ENCODE measurements at places on chromosomes 7 and 10.

DNA sequence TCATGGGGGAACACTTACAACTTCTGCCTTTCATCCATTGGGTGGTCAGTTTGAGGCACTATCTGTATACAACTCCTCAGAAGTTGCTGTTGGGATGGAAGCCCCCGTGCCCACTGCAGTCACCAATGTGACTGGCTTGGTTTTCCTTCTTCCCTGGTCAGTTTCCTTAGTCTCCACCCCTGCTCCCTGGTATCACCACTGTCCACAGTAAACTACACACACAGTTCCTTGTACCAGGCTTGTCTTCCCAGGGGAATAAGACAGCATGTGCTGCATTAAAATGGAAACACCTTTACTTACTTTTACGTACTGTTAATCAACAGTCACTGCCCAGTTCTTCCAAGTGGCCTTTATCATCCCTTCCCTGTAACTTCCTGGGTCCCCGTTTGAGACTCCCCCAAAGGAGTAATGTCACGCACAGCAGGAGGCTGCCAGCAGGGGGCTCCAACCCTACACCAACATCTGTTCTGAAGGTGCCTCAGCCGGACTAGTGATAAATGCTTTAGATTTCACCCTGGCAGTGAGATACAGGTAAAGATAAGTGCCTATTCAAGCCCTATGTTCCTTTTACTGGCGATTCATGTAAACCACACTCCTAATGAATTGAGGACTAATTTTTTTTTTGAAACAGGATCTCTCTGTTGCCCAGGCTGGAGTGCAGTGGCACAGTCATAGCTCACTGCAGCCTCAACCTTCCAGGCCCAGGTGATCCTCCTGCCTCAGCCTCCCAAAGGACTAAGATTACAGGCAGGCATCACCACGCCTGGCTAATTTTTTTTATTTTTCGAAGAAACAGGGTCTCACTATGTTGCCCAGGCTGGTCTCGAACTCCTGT, 45.3 kb upstream of the PIK3AP1 start:
- no peak overlapping the region for H3K27ac ChIP-seq
- peak; percentile 69 for DNase-seq

- H3K36me3 ChIP-seq: peaks cover 13% of the 10 kb centered on the region
- H3K27ac ChIP-seq: no peak overlapping the region
- H3K4me3 ChIP-seq: no peak overlapping the region
- DNase-seq: no peak
- H3K27me3 ChIP-seq: no peaks in the 10 kb centered on the region
These were observed 7.6 kb downstream of the PRXL2A start for GRCh38 chr10:80415734-80416478.

- no peak overlapping the region for H3K27ac ChIP-seq
- no peaks in the 10 kb centered on the region for H3K4me1 ChIP-seq
- no peaks in the 10 kb centered on the region for H3K27me3 ChIP-seq
- peaks cover 4% of the 10 kb centered on the region for H3K36me3 ChIP-seq
- H3K4me3 ChIP-seq: no peak overlapping the region
These were observed 37.8 kb downstream of the RSU1 start for GRCh38 chr10:16779384-16779915.

- no peaks in the 10 kb centered on the region for H3K36me3 ChIP-seq
- no peaks in the 10 kb centered on the region for H3K27me3 ChIP-seq
- no peak overlapping the region for H3K27ac ChIP-seq
These were observed 58.7 kb downstream of the C10orf120 start for GRCh38 chr10:122640921-122641320.

DNA sequence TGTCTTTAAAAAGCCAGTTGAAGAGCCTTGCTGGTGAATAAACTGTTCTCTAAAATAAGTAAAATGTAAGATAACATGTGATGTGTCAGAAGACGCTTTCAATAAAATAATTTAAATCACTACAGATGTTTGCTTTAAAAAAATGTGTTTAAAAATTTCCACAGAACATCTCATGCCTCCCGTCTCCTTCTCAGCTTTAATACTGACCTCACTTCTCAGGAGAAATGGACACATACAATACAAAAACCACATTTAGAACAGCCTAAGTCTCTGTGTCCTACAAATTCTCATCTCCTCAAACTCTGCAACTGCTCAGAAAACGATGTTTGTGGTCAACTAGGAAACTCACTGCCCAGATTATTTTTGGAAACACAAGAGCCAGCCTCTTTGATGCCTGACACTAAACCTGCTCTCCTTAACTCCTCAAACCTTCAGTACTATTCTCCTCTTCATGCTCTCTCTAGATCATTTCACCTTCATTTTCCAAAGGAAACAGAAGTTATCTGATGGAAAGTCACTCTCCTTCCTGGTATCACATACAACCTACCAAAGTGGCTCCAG, 120.3 kb downstream of the ZNF438 start:
- no peak for DNase-seq
- no peaks in the 10 kb centered on the region for H3K4me1 ChIP-seq
- no peak overlapping the region for H3K27ac ChIP-seq

DNA sequence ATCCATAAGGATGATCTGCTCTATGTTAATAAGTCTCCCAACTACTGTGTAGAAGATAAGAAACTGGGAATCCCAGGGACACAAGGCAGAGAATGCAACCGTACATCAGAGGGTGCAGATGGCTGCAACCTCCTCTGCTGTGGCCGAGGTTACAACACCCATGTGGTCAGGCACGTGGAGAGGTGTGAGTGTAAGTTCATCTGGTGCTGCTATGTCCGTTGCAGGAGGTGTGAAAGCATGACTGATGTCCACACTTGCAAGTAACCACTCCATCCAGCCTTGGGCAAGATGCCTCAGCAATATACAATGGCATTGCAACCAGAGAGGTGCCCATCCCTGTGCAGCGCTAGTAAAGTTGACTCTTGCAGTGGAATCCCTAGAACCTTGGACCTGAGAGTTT, 10.3 kb downstream of the WNT16 start:
- H3K4me1 ChIP-seq: peaks cover 4% of the 10 kb centered on the region
- H3K27me3 ChIP-seq: peaks cover 27% of the 10 kb centered on the region
- H3K27ac ChIP-seq: no peak overlapping the region
- no peak for DNase-seq
- no peaks in the 10 kb centered on the region for H3K36me3 ChIP-seq

DNA sequence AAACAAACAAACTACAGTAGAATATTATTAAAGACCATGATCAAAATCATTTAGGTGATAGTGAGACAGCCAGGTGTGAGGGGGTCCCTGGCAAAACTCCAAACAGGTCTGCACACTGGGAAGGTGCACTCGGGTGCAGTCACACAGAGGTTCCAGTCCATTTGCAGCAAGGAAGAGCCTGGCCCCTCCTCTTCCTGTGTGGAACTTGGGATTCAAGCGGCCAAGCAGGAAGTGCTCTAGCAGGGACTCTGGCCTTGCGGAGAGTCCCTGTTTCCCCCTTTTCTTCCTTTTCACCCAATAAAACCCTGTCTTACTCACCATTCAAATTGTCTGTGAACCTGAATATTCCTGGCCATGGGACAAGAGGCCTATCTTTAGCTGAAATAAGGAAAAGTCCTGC, 181.8 kb downstream of the LRRTM3 start:
- H3K27ac ChIP-seq: no peak overlapping the region
- no peaks in the 10 kb centered on the region for H3K36me3 ChIP-seq
- no peaks in the 10 kb centered on the region for H3K4me1 ChIP-seq

DNA sequence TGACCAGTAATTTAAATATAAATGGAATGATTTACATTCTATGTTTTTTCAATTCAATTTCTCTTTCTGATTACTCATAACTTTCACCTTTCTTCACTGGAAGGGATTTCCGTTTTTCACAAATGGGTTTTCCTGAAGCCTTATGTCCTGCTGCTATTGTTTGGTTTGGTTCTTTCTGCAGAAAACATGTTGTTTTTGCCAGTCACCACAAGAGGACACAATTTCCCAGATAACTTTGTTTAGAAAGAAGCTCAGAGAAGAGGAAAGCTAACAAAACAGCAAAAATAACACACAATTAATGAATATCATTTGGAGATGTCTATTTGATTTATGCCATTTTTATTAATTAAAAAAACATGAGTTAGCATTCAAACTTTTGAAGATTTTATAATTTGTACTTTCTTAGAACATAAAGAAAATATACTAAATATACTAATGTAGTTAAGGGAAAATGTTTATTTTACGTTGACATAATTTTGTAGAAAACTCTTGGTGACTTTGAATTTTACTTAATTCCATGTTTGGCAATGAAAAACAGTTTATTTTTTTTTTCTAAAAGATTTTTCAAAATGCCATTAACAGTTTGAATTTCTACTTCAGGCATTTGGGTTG, 4.6 kb upstream of the TWIST1 start:
- no peak overlapping the region for H3K27ac ChIP-seq
- H3K4me3 ChIP-seq: no peak overlapping the region
- H3K4me1 ChIP-seq: peaks cover 6% of the 10 kb centered on the region
- H3K27me3 ChIP-seq: no peaks in the 10 kb centered on the region

- H3K4me1 ChIP-seq: no peaks in the 10 kb centered on the region
- H3K4me3 ChIP-seq: no peak overlapping the region
- peaks cover 24% of the 10 kb centered on the region for H3K27me3 ChIP-seq
These were observed 107.0 kb upstream of the PALS2 start for GRCh38 chr7:24466168-24466768.

- H3K36me3 ChIP-seq: no peaks in the 10 kb centered on the region
- H3K27ac ChIP-seq: no peak overlapping the region
- H3K4me1 ChIP-seq: no peaks in the 10 kb centered on the region
- peaks cover 33% of the 10 kb centered on the region for H3K27me3 ChIP-seq
- DNase-seq: no peak
- H3K4me3 ChIP-seq: no peak overlapping the region
These were observed 226.4 kb downstream of the AGMO start for GRCh38 chr7:15335390-15335789.

GRCh38 chr7:127897704-127898454, 133.4 kb downstream of the LRRC4 start:
- peaks cover 15% of the 10 kb centered on the region for H3K4me1 ChIP-seq
- peaks cover 23% of the 10 kb centered on the region for H3K36me3 ChIP-seq
- DNase-seq: peak; percentile 20
- H3K4me3 ChIP-seq: no peak overlapping the region

GRCh38 chr7:128924707-128925588, 12.8 kb upstream of the IRF5 start:
- no peaks in the 10 kb centered on the region for H3K4me1 ChIP-seq
- peaks cover 38% of the 10 kb centered on the region for H3K27me3 ChIP-seq
- no peak overlapping the region for H3K4me3 ChIP-seq
- DNase-seq: no peak
- no peak overlapping the region for H3K27ac ChIP-seq
- H3K36me3 ChIP-seq: no peaks in the 10 kb centered on the region

DNA sequence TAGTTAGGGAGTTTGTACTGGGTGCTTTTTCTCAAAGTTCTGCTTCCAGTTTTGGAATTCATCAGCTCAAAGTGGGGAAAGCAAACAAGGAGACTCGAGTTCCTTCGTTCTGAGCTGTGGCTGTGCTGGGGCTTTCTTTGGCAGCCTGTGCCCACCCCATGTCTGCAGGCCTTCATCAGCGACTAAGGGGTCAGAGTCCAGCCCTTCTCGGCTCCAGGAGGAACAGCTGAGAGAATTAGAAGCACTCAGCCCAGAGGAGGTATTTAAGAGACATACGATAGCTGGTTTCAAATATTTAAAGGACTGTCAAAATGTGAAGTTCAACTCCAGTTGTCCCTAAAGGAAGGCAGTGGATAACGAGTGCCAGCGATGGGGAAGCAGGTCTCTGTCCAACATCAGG, 41.3 kb downstream of the SH3PXD2A start:
- no peaks in the 10 kb centered on the region for H3K27me3 ChIP-seq
- no peak for DNase-seq
- H3K4me3 ChIP-seq: no peak overlapping the region
- H3K4me1 ChIP-seq: no peaks in the 10 kb centered on the region
- H3K36me3 ChIP-seq: no peaks in the 10 kb centered on the region
- H3K27ac ChIP-seq: no peak overlapping the region

DNA sequence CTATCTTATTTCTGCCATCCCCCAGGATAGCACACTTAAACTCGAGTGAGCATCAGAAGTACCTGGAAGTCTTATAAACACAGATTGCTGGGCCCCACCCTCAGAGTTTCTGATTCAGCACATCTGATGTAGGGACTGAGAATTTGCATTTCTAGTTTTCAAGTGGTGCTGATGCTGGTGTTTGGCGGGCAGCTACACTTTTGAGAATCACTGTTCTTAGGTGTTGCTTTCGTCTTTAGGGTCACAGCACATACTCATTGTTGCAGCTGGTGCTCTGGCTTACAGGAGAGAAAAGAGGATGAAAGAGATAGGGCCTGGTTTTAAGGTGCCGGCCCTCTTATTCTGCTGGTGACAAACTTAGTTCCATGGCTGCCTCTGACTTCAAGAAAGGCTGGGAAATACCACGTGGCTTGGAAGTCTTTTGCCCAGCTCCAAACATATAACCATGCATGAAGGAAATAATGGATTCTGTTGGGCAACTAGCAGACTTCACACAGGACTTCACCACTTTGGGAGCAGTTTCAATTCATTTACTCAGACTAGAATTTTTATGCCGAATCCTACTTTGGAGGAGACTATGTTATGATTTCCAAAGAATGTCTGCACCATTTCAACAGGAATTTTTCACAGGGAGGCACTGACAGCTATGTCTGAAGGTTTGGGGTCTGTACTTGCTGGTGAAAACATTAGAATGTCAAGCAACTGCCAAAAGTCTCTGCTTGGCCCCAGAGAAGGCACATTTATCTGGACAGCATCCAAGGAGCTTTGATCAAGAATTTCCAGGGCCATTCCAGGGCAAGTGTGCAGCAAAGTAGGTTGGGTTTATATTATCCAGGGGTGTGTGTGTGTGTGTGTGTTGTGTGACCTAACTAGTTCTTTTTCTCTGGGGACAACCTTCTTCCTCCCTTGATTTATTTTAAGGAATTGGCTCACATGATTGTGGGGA, 6.9 kb upstream of the MINDY4 start:
- H3K4me1 ChIP-seq: peaks cover 5% of the 10 kb centered on the region
- DNase-seq: no peak
- H3K27ac ChIP-seq: no peak overlapping the region
- no peaks in the 10 kb centered on the region for H3K36me3 ChIP-seq

GRCh38 chr10:33115738-33116719, 158.0 kb upstream of the ITGB1 start:
- H3K4me1 ChIP-seq: peaks cover 24% of the 10 kb centered on the region
- DNase-seq: peak; percentile 39
- H3K27me3 ChIP-seq: no peaks in the 10 kb centered on the region
- H3K27ac ChIP-seq: no peak overlapping the region
- no peak overlapping the region for H3K4me3 ChIP-seq
- no peaks in the 10 kb centered on the region for H3K36me3 ChIP-seq

- no peak overlapping the region for H3K4me3 ChIP-seq
- H3K27me3 ChIP-seq: peaks cover 16% of the 10 kb centered on the region
- no peak overlapping the region for H3K27ac ChIP-seq
- no peaks in the 10 kb centered on the region for H3K36me3 ChIP-seq
- DNase-seq: no peak
- H3K4me1 ChIP-seq: no peaks in the 10 kb centered on the region
These were observed 182.5 kb downstream of the LRMDA start for GRCh38 chr10:75613685-75614504.

- H3K27ac ChIP-seq: no peak overlapping the region
- DNase-seq: no peak
- no peaks in the 10 kb centered on the region for H3K4me1 ChIP-seq
- no peaks in the 10 kb centered on the region for H3K27me3 ChIP-seq
- no peak overlapping the region for H3K4me3 ChIP-seq
These were observed 769.7 kb upstream of the AUTS2 start for GRCh38 chr7:68828575-68828974.

GRCh38 chr7:149220534-149220933, 18.9 kb upstream of the ZNF212 start:
- H3K36me3 ChIP-seq: peaks cover 67% of the 10 kb centered on the region
- H3K27ac ChIP-seq: no peak overlapping the region
- H3K4me1 ChIP-seq: peaks cover 18% of the 10 kb centered on the region
- no peak overlapping the region for H3K4me3 ChIP-seq
- no peaks in the 10 kb centered on the region for H3K27me3 ChIP-seq
- peak; percentile 42 for DNase-seq

All from MCF 10A (cell line).